ENCODE measurements at places on chromosomes 4 and X.

GRCh38 chrX:25527156-25527555 is 511.4 kb upstream of the ARX start:
- DNase-seq, result no peak

DNA sequence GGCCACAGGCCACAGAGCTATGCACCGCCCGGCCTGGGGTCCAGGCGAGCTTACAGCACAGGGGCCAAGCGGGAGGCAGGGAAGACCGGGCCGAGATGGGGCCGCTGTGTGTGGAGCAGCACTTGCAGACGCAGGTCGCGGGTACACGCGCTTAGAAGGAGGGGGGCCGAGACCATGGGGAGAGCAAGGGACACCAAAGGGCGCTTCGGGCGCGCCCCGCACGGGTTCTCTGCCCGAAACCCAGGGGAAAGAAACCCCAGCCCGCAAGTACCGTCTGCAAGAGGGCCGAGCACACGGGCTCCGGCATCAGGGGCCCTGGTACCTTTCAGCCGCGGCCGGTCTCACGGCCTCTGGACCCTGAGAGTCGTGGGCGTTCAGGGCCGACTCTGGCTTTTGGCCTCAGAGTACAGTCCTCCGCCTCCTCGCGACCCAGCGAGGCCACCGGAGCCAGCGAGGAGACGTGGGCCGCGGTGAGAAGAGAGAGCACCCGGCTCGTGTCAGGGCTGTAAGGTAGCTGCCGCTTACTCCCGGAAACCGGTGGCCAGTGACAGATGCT is 342 bp downstream of the EOLA2 start:
- no peak for DNase-seq

GRCh38 chr4:77413766-77414165 is 191.9 kb upstream of the CXCL13 start:
- DNase-seq, result no peak

GRCh38 chr4:158209825-158210807 is at the start of gene TMEM144:
TMEM144 (plus strand) TSS chr4:158210486; CDS start chr4:158212668, 2,182 bp downstream.
- DNase-seq, result peak; percentile 39

- no peak for DNase-seq
Measured at GRCh38 chr4:80948995-80949394, 81.5 kb upstream of the BMP3 start.

DNA sequence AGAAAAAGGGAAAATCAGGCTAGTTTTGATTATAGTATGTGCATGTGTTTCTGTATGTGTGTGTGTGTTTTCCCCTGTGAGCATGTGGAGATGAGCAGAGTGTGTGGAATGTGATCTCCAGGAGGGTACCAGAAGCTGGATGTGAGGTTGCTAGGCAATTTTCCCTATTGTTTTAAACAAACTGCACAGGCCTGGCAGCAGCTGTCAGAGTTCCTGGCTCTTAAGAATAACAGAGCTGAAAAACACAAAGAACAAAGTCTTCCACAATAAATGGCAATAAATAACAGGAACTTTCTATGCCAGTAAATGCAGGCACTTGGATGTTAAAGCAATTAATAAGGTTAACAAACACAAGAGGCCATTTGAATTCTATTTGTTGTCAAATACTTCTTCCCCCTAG is 344.6 kb upstream of the CTSO start:
- DNase-seq, result peak; percentile 70

DNA sequence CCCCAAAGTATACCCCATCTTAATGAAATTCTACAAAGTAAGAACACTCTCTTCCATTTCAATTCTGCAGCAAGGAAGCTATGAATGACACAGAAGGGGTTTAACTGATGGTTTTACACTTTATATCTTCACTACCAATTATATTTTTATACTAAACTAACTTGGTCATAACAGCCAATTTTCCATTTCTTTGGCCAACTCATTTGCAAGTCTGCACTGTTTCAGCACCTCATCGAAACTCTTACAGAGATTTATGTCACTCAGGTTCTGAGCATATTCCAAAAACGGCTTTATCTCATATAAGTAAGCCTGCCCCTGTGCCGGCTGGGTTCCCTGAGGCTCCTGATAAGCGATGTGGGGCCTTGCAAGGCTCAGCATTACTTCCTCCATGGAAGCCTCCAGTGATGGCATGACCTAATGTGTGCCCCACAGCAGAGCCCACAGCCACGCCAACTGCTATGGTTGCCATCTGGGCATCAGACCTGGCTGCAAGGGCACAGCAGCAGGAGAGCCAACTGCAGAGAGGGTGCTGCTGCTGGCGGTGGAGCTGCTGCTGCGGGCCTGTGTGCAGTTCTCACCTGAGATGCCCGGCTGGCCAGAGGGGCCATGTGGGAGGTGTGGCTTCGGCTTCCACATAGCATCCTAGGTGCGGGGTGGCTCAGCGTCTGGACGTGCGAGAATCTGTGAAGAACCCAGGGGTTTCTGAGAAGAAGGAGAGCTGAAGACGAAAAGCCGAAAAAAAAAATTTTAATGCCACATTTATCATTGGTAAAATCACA is 13.4 kb upstream of the IBSP start:
- DNase-seq, result no peak

- no peak for DNase-seq
Measured at GRCh38 chr4:14222377-14223029, 595.0 kb upstream of the BOD1L1 start.

- DNase-seq, result no peak
Measured at GRCh38 chr4:844752-845232, 18.9 kb upstream of the CPLX1 start.

DNA sequence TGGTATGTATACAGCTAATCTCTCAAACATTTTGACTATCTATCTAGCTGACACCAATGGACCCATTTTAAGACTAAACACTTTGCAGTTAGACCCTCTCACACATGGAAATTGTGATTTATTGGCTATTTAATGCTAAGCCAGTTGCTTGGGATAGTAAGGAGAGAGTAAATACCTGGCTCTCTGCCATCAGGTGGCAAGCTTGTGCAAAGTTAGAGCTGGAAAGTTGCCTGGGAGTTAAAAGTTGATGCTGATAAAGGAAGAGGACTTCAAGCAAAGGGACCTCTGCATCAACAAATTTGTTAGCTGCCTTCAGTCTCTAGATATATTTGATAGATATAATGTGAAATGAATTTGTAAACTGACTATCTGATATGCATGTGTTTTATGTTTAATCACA is 61.1 kb downstream of the PACRGL start:
- DNase-seq, result no peak

DNA sequence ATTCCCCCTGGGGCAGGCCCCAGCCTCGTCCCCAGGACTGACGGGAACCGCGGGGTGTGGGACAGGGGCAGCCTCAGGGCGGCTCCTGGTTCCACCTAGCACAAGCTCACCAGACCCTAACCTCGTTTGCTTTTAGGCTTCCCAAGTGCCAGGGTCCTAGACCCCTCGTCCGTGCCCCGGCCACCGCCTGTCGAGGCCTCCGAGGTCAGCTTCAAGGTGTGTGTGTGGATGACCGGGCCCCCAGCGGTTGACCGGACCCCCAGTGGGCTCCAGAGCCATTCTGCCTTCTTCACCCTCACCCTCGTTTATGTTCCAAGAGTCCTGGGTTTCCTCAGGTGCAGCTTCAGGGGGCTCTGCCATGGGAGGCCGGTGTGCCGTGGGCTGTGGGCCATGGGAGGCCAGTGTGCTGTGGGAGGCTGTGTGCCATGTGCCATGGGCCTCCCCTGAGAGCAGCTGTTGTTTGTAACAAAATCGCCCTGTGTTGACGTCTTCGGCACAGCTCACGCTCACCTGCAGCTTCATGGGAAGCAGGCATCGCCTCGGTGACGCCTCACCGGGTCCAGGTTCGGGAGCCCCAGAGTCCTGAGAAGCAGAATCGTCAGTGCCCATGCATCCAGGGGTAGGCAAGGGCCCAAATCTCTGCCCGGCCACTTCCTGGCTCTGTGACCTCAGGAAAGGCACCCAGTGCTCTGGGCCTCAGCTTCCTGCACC is 43.0 kb upstream of the HMX1 start:
- no peak for DNase-seq

DNA sequence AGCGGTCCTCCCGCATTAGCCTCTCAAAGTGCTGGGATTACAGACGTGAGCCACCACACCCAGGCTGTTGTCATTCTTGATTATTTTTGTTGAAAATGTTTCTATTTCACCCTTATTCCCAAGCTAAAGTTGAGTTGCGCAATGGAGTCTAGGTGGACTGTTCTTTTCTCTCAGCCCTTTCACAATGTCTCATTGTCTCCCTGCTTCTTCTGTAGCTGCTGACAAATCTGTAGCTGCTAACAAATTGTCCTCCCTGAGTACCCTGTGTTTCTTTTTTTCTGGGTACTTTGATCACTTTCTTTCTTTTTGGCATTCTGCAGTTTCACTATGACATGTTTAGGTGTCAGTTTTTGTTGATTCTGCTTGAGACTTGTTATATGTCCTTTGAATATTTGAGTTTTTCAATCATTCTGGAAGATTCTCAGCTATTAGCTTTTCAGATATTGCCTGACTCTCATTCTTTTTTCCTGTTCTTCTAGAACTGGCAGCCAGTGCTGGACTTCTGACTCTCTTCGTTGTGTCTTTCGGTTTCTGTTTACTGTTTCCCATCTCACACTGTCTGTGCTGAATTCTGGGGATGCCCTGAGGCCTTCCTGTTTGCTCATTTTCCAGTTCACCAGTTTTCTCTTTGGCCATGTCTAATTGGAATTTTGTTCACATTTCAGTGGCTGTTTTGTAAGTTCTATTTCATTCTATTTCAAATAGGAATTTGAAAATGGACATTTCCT is 6.6 kb downstream of the ABCD1 start:
- DNase-seq, result no peak

DNA sequence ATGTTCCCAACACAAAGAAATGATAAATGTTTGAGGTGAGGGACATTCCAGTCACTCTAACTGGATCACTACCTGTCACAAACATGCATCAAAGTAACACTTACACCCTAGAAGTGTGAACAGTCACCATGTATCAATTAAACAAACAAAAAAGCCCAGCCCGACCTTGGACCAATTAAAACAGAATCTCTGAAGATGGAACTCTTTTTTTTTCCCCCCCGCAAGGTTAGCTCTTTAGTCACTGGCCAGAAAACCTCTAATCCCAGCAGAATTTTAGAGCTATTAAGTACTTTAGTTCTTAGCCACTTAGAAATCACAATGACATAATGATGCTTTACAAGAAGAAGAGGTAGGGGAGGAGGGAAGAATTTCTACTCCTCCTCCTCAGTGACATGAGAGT is 154.5 kb downstream of the PALLD start:
- no peak for DNase-seq

DNA sequence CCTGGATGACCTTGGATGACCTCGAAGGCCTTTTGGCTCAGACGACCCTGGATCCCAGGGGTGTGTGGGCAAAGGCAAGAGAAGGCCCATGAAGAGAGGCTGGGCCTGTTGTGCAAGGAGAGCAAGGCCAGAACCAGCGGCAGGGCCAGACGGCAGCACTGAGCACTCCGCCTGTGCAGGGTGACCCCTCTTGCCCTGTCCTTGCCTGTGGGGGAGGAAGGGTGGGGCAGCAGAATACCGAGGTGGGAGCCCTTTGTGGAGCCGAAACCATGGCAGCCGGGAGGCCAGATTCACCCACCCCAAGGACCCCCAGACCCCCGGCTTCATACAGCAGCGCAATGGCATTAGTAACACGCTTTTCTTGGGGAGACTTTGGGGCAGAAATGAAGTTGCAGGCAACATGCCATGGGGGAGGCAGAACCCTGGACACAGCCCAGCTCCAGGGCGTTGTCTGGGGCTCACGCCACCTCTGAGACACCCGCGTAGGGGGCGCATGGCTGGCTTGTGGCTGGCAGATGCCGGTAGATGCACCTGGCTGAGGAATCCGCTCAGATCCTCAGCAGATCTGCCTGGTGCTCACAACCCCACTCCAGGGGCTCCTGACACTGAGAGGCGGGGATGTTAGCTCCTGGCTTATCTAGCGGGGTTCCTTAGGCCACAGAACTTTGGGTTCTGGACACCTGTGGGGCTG is 114.5 kb downstream of the FAM53A start:
- no peak for DNase-seq

GRCh38 chr4:47486231-47486673 is 1.2 kb downstream of the ATP10D start:
- no peak for DNase-seq

- DNase-seq, result no peak
Measured at GRCh38 chr4:87283151-87283550, 39.5 kb downstream of the HSD17B13 start.

- no peak for DNase-seq
Measured at GRCh38 chrX:12225107-12225506, 86.8 kb downstream of the FRMPD4 start.

DNA sequence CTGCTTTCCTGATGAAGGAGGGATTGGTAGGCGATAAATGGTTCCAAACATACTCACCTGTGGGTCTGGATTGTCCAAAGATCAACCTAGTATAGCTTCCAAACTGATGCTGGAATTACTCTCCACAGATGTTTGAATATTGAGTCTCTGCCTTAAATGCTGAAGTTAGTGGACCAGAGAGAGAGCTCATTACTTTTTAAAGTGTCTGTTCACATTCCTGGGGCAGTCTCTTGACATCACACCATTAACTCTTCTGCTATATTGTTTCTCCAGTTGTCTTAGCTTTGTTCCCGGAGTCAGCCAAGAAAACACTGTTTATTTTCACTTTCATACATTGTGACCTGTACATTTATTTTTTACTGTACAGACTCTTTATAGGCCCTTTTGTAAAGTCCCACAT is 35.4 kb downstream of the ARHGEF38 start:
- DNase-seq, result no peak

- DNase-seq, result no peak
Measured at GRCh38 chrX:136146614-136147314, 569 bp upstream of the FHL1 start.

GRCh38 chr4:5827108-5828004 is 65.5 kb downstream of the CRMP1 start:
- DNase-seq, result no peak

DNA sequence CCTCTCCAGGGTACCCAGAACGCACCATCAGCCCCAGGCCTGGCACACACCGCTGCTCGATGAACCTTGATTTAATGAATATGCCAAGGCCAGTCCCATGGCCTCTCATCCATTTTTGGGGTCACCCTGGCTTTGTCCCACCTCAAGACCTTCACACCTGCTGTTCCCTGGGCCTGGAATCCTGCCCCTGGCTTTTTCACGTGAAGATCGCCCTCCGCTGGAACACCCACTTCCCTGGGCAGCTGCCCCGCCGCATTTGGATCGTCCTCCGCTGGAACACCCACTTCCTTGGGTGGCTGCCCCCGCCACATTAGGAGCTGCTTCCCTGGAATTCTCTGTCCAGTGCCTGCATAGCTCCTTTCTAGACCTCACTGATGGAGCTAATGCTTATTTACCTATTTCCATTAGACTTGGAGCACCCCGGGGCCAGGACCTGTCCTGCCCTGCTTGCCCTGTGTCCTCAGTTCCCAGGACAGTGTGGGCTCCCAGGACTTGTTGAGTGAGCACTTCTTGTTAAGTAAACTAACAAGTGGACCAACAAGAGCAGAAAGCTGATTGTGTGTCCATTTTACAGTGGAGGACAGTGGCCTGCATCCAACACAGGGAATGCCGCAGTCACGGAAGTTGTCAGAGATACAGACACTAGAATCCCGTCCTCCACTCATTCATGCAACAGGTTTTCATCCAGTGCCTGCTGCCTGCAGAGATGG is 12.5 kb downstream of the BLOC1S4 start:
- DNase-seq, result no peak

DNA sequence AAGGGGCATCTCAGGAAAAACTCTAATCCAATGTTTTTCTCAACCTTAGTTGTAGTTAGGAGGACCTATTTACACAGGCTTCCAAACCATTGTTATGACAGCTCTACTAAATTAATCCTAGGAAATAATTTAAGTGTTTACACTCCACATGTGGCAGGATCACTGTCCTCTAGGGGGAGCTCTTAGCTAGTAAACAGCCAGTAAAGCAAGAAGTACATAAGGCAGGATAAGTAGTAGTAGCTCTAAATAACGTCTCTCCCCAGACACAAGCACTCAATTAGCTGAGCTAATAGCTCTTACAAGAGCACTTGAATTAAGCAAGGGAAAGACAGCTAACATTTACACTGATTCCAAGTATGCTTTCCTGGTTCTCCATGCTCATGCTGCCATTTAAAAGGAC is 37.3 kb downstream of the NUDT11 start:
- no peak for DNase-seq

All from HFF-Myc (cell line).